ENCODE measurements at places on chromosomes 2 and 18.

DNA sequence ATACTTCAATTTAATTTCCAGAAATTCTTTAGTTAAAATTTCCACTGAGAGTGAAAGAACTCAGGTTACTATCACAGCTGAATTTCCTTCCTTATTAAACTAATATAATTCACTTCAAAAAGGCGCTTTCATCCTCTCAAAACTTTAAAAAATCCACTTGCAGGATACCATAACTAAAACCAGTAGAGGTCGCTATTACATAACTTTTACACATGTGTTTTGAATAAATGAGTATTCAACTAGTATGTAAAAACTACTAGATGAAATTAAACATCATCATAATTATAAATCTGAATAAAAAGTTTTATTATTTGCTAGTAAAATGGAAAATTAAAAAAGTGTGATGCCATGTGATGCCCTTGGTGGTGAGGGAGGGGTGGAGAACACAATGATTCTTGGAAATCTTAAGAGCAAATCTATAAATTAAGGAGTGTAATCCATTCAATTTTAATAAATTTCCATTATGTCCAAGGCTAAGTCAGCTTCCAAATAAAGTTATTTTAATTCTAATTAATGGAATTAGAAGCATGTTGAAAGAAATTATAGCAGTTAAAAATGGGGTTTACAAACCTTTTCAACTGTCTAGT is 61.4 kb downstream of the SOS1 start:
- peak; percentile 65 for DNase-seq

DNA sequence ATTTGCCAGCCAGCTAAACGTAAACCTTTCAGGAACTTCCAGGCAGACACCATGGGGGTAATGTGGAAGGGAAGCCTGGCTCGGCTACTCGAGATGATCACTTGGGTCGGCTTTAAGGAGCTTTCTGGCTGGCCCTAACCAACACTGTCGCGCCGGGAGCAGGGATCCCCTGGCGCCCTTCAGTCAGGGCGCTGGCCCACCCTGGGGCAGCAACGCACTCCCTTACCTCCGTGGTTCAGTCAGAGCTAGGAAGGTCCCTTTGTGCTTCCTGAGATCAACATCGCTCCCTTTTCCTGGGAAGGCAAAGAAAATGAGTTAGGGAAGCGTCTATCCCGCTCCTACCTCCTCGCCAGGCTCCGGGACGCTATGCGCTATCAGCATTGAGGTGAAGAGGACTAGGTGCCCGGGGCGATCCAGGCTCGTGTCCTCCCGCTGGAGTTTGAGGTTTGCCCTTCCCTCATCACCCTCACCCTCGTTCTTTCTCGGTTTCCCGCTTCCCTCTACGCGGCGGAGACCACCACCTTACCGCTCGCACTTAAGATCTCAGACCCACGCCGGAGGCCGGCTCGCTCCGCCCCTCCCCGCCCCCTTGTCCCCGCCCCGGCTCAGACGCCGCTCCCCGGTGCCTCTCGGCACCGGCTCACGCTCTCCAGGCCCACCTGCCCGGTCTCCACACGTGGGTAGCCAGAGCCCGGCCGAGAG is 449 bp upstream of the ATRAID start:
- DNase-seq, result peak; percentile 43

DNA sequence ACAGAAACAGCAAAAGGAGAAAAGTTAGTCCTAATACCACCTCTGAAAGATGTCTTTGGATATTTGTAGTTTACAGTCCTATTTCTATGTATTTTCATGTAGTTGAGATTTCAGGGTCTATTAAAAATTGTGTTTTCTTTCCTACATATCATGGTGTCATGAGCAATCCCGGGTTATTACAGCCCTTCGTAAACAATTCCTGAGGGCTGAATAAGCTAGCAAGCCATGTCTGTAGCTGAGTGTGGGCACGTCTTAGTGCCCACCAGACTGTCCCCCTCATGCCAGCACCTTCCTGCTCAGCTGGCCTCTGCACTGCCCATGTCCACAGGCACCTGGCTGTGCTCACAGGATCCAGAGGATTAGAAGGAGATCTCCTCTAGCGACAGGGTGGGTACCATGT is 60.6 kb downstream of the CTIF start:
- no peak for DNase-seq

DNA sequence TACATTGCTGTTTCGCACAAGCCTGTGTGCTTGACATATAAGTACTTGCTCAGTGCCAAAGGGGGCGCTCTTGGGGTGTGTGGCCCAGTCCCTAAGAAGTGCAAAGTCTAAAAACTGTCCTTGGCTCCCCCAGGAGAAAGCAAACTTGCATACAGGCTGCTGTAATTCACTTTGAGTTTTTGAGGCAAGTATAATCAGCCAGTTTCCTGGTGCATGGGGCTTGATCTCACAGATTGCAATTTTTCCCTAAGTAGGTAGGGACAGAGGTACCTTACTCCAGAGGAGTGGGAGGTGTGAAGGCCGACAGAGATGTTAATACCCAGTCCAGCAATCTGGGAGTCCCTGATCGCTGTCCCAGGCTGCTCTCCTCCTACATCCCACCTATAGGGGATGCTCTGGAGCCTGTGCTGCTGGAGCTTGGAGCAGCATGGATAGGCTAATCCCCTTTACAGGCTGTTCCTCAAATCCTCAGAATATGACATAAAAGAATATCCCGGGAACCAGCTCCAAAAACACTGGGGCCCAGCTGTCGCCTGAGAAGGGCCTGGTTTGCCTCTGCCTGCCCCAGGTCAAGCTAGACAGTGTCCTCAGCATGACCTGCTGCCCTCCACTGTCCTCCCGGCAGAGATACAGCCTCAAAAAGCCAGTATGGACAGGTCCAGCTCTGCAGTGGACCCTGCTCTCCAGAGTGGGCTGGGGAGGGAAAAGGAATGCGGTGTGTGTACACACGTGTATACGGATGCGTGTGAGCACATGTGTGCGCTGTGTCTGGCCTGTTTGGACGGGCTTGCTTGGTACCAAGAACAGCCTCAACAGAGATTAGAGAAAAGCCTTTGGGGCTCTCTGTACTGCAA is 136.5 kb upstream of the HAAO start:
- DNase-seq, result peak; percentile 69

DNA sequence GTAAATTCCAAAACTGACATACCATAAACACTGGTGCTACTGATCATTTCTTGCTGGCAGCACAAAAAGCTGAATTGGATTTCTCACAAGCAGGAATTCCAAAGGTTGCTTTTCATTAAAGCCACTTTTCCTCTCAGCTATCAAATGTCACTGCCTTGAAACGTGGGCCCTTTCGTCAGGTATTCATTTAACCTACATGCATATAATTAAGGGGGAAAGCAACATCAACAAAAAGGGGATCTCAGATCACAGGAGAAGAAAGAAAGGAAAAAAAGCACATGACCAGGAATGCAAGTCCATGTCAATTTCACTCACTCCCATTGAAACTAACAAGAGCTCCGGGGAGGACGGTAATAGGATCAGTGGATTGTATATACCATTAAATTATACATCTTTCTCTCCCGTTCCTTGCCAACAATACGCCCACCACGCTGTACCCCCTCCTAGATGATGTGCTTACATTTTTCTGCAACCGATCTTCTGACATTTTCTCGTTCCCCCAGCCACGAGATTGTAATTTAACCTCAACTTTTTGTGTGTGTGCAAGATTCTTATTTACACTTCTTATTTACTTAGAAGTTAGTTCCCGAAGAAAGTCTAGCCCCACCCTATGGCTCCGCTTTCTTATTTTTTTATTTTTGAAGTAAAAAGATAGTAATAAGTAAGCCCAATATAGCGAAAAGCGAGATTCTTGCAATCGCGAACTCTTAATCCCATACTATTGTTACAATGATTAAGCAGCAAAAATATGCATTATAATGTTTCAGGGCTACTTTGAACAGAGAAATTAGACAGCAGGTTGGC is 725 bp downstream of the FIGN start:
- DNase-seq, result peak; percentile 38

GRCh38 chr2:210440206-210440605 is 36.4 kb downstream of the LANCL1 start:
- no peak for DNase-seq

DNA sequence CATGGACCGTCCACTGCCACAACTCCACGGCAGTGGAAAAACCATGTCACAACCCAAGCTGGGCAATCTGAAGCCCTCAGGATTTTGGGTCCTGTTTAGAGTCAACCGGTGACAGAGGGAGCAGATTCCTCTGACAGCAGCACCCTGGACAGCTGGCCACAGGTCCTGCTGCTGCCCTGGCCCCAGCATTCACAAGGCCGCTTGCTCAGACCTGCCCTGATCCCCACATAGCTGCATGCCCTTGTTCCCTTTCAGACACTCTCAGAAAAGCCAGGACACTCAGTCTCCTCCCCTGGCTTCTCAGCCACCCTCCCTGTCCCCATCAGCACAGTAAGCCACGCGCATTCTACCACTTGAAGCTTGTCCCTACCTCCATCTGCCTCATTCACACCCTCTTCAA is 1.6 kb downstream of the COPS9 start:
- DNase-seq, result no peak

DNA sequence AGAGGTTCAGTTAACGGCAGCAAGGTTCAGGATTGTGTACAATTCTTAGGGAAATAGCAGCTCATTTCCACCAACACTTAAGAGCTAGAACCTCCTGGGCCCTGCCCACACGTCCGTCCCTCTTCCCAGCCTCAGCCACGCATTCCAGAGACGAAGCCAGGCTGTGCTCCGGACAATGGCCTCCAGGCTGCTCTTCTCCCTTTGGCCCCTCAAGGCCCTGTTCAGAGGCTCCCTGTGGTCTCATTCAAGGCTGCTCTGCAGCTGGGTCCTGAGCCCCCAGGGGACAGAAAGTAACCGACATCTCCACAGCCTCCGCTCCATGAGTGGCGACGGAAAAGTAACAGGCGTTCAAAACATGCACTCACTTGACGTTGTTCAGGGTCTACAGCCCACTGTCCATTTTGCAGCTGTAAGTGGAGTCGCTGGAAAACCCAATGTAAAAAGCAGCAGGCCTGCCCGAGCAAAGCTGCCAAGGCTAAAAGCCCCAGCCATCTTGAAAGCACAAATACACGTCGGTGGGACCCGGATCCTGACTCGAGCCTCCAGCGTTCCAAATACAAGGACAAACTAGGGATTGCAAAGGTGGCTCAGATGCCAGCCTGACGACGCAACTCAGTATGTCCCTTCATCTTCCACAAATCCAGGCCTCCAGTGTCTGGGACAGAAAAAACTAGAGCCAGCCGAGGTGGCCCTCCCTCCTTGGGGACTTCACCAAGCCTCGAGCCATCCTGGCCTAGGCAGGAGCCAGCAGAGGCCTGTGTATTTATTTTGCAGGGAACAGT is 76.9 kb downstream of the NDUFA10 start:
- DNase-seq, result no peak

DNA sequence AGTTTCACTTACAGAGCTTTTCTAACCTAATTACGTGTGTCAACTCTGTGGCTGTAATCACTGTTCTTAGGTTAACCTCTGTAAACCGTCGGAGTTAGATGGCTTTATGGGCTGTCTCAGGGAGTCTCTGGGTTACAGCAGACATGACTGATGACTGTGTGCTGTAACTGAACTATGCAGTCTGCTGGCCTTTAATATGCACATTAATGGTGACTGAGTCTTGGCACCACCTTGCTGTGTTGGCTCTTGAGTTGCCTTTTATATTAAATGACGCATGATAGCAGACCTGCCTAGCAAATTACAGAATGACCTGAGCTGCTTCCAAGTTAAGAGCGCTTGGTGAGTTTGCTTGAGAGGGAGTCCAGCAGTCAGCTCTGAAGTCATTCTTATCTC is 90.1 kb downstream of the ACKR3 start:
- no peak for DNase-seq

DNA sequence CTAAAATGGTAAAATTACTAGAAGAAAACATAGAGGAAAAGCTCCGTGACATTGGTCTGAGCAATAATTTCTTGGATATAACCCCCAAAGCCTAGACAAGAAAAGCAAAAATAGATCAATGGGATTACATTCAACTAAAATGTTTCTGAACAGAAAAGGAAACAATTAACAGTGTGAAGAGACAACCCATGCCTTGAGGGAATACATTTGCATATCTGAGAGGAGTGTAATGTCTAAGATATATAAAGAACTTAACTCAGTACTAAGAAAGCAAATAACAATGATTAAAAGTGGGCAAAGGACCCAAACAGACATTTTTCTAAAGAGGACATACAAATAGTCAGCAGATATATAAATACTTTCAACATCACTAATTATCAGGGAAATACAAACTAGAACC is 206.2 kb downstream of the VAPA start:
- DNase-seq, result no peak

- no peak for DNase-seq
Observed at GRCh38 chr2:150357770-150358467, 129.5 kb downstream of the RND3 start.

- DNase-seq, result peak; percentile 47
Observed at GRCh38 chr18:21672521-21673267, 31.9 kb downstream of the ABHD3 start.

- DNase-seq, result no peak
Observed at GRCh38 chr2:22812065-22812680, 572.8 kb upstream of the KLHL29 start.

GRCh38 chr2:3034856-3035255 is 342.8 kb downstream of the EIPR1 start:
- no peak for DNase-seq

GRCh38 chr2:208807756-208808155 is 401.2 kb downstream of the PTH2R start:
- no peak for DNase-seq

- no peak for DNase-seq
Observed at GRCh38 chr18:75656035-75656434, 228.5 kb upstream of the SMIM21 start.

DNA sequence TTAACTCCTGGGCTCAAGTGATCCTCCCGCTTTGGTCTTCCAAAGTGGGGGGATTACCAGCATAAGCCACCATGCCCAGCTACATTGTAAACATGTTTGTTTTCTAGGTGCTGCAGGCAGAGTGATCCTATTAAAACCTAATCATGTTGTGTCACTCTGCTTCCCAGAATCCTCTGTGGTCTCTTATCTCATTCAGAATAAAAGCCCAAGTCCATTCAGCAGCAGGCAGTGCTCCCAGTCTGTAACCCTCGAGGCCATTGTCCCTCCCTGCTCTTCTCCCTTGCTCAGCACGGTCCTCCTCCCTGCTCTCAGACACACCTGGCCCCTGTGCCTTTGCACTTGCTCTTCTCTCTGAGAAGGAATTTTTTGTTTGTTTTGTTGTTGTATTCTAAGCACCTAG is 11.1 kb upstream of the CABYR start:
- no peak for DNase-seq

- DNase-seq, result no peak
Observed at GRCh38 chr18:79186649-79187048, 117.5 kb downstream of the ATP9B start.

DNA sequence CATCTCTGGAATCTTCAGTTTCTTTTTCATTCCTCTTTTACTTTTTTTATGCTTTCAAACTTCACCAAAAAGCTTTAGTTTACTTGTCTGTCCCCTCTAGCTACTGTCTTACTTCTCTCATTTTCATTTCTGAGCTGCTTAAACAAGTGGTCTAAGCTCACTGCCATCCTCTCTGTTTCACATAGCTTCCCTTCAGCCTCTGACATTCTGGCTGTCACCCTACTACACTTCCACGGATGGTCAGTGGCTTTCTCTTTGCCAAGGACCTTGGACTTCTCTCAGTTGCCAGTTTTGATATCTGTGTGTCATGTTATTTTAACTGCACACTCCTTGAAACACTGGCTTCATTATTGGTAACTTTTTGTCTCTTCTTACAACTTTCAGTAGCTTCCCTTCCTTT is 176.1 kb downstream of the IKZF2 start:
- DNase-seq, result no peak

- DNase-seq, result no peak
Observed at GRCh38 chr2:196963043-196963442, 36.5 kb upstream of the PGAP1 start.

Measured in foreskin fibroblast (primary cell).